Ureter (tissue), 1 donor: ENCODE measurements at places on chromosomes 11 and 22. TPM values are rescaled to one million over a fixed set of nuclear protein-coding genes. Genes with fewer than 3 reads are reported as not detected.

Gene OR5B21
- not detected for total RNA-seq

Gene TMPRSS13
- 1.9 TPM for total RNA-seq

Gene C11orf65
- total RNA-seq = 1.5 TPM

Gene RASL10A
- total RNA-seq = 5.3 TPM

Gene MAP6
- total RNA-seq = 13.5 TPM

Gene AIFM3
- 15.4 TPM for total RNA-seq

Gene SLC15A3
- total RNA-seq = 32.3 TPM

Gene LRRC74B
- not detected for total RNA-seq

Gene POU2AF1
- 21.7 TPM for total RNA-seq

DNA sequence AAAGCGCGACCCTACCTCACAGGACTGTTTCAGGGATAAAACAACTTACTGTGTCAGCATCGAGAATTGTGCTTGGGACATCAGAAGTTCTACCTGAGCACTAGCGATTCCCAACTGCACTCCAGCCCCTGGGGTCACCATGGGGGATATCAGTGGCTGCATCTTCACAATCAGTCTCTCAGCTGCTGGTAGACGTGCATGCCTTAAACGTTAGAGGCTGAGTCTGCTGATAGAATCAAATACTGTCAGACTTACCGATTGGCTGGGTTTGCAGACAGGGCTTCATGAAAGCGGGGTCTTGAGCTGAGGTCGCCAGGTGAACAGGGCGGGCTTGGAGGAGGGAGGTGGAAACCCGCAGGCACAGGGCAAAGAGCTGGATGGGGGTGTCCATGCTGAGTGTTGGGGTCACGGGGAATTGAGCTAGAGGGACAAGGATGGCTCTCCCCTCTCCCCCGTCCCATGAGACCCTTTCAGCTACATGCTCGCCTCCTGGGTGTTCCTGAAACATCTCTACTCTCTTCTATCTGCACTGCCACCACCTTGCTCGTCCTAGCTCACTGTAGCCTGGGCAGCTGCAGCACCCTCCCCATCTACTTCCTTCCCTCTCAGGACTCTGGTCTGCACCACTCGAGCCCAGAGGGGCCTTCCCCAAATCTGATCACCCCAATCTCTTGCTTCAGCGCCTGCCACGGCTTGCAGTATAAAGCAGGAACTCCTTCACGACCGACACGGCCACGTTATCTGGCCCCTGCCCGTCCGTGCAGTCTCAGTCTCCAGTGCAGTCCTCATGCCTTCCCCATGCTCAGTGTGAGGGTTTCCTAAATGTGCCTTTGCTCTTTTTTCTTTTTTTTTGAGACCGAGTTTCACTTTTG lies 43.5 kb downstream of the ST14 start:
- no peak for DNase-seq

GRCh38 chr11:61639816-61640443 lies 40.3 kb upstream of the DAGLA start:
- DNase-seq = no peak

DNA sequence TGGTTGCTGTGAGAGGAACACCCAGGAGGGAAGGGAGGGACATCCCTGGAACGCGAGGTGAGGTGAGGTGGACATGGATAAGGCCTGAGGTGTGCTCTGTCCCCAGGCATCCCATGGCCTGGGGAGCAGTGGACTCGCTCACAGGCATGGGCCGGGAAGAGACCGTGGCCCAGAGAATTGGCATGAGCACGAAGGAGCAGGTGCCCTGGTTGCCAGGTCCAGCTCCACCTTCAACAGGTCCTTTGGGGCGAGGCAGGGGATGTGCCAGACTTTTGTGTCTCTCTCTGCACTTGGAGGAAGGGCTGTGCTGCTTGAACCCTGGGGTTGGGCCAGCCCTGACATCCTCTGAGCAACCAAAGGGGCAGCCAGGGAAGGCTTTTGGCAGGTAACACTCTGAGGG lies 21.5 kb downstream of the MUC6 start:
- DNase-seq = no peak

- DNase-seq = no peak
Observed at GRCh38 chr11:37371346-37371970, 773.4 kb upstream of the RAG2 start.

- no peak for DNase-seq
Observed at GRCh38 chr22:24426436-24426835, 963 bp upstream of the ADORA2A start.

- no peak for DNase-seq
Observed at GRCh38 chr11:122627745-122628144, 27.8 kb upstream of the UBASH3B start.

GRCh38 chr11:113518716-113519495 lies 43.7 kb upstream of the DRD2 start:
- DNase-seq = peak; percentile 0

DNA sequence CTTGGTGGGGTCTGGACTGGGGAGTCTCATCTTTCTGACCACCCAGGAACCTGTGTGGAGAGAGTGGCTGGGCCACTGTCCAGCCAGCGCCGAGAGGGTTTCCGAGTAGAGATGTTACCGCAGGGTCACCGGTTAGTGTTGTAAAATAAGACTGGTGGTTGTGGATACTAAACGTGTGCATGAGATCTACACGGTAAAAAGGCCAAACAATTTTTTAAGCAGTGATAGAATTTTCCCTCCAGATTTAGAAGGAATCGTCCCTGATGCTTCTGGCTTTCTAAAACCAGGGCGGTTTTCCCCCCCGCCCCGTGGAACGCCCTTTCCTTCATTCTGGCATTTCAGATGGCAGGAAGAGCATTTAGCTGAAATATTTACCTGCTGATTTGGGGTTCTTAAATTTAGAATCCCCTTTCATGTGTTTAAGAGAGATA lies 72.6 kb upstream of the PPARA start:
- no peak for DNase-seq

DNA sequence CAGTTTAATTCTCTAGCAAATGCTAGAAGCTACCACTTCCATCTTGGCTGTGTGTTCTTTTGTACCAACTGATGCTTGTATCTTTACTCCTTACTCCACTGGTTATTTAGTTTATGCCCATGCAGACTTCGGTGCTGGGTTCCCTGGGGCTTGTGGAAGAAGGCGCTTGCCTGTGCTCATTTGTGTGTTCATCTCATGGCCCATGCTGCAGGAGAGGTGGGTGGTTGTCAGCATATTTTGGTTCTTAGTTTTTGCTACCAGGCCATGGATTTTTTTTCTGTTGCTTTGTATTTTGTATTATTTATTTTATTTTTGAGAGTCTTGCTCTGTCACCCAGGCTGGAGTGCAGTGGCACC lies 22.4 kb downstream of the MICAL2 start:
- no peak for DNase-seq

DNA sequence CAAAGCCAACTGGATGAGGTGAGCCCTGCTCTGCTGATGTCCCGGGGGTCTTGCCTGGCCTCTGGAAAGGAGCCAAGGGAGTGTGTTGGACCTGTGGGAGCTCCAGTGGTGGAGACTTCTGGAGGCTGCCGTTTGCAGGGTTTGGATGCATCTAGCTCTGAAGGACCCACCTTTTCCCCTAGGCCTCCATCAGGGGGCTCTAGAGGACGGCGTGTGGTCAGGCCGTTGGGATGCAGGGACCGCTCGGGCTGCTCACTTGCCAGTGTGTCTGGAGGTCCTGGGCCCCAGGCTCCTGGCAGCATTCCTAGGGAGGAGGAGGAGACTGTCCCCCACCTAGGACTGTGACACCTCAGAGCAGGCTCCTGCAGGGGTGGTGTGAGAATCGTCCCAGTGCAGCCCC lies 58.3 kb downstream of the PRDM11 start:
- DNase-seq = no peak

- DNase-seq = no peak
Observed at GRCh38 chr11:133399855-133400625, 132.3 kb downstream of the OPCML start.

GRCh38 chr11:42555190-42555589 lies 756.6 kb upstream of the API5 start:
- DNase-seq = no peak

GRCh38 chr11:133821776-133822175 lies 23.5 kb downstream of the SPATA19 start:
- DNase-seq = peak; percentile 66

DNA sequence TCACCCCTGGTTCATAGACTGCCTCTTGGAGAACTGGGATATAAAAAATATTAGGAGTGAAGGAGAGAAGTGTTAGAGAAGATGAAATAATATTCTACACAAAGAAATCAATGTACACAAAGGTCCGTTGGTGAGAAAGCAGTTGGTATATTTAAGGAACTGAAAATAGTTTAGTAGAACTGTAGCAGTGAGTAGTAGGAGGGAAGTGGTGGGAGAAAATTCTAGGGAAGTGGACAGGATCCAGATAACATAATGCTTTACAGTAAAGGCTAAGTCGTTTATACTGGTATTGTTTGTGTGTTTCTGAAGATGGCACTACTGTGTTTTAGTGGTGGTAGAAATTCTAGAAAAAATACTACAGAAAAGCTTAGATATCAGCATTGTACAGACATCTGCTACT lies 120.8 kb upstream of the CHORDC1 start:
- no peak for DNase-seq

GRCh38 chr11:12114193-12115033 lies 4.0 kb downstream of the MICAL2 start:
- no peak for DNase-seq

DNA sequence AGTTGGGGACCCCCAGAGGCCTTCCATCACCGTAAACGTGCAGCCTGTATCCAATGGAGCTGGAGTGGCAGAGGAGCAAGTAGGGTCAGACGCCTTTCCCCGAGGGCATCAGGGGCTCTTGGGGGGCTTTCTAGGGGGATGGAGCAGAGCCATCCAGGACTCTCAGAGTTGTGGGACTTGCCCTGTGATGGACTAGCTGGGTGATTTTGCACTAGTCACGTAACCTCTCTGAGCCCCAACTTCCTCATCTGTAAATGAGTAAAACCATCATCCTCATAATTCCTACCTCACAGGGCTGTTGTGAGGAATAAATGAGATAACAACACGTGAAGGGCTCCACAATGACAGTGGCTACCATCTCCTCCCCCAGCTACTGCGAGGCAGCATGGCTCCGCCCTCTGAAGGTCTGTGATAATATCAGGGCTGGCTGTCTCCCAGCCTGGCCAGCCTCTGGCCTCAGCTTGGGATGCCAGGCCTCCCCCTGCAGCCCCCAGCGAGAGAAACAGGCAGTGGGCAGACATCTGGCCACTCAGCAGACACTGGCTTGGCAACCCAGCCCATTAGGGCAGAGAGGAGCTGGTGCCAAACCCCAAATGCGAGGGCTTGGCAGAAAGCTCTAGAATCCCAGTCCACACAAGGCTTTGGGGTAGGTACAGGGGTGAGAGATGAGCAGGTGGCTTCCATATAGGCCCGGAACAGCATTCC lies 6.7 kb downstream of the USP2 start:
- DNase-seq = no peak

DNA sequence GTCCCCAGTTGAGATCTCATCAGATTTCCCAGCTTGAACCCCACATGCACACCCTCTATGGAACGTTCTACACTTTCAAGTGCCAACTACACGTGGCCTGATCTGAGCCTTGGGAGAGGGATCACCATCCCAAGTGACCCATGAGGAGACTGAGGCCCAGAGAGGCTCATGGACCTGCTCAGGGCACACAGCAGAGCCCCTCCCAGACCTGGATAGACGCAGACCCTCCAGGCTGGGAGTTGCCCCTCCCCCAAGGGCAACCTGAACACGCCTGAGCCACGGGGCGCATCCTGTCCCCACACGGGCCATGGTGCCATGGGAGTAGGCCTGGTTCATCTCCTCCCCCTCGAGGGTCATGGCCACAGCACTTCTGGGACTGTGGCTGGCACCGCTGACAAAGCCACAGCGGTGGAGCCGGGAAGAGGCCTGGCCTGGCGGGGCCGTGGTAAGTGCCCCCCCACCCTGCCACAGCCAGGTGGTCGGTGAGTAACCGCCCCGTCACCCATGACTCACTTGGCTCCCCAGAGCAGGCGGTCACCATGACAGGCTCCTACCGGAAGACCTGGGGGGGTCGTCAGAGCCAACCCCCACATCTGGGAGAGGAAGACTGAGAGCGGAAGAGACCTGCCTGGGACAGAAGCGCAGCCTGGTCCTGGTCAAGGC lies 8.1 kb downstream of the WNT7B start:
- DNase-seq = no peak

- DNase-seq = no peak
Observed at GRCh38 chr11:99199341-99199740, 178.6 kb downstream of the CNTN5 start.

DNA sequence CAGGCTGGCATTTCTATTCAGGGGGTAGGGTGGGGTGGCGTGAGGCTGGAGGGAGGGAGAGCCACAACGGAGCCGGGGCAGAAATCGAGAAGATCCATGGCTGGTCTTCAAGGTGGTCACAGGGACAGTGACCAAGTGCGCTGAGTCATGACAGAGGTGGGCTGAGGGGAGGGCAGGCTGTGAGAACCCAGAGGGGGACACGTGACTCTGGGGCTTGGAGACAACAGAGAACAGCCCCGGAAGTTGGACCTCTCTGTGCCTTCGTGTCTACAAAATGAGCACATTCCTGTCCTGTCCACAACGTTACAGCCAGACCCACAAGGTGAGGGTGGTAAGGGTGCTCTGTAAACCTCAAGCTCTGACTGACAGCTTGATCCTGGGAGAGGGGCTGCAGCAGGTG lies 35.1 kb upstream of the ARFGAP3 start:
- DNase-seq = no peak

GRCh38 chr11:44946263-44946662 lies 4.4 kb downstream of the TP53I11 start:
- peak; percentile 52 for DNase-seq

DNA sequence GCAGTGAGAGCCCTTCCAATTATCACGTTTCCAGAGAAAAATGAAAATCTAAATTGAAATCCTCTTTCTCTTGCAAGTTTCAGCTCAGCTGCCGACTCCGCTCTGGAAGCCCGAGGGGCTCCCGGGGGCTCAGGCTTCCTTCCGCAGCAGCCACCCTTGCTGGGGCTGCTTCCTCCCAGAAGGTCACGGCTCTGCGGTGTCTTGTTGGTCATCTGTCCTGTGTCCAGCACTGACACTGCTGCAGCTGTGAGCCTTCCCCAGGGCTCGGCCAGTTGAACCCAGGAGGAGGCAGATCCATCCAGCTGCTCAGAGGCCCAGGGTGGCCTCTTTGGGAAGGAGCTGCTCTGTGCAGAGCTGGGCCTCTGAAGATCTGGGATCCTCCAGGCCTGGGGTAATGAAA lies 1337.2 kb downstream of the TBC1D22A start:
- no peak for DNase-seq

- no peak for DNase-seq
Observed at GRCh38 chr22:35436421-35436820, 36.5 kb downstream of the MCM5 start.

- DNase-seq = no peak
Observed at GRCh38 chr11:13629779-13630178, 38.7 kb upstream of the FAR1 start.

DNA sequence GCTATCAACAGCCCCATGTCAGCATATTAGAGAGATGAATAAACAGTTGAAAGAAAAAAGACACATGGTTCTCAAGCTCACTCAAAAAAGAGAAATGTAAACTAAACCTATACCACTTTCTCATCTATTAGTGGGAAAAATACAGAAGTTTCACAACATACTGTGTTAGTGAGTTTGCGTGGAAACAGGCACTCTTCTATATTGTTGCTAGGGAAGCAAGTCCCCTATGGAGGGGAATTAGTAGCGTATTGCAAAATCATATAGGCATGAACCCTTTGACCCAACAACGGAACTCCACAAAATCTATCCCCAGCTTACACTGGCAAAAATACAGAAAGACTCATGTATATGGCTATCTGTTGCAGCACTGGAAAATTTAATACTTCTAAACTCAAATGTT lies 14.2 kb upstream of the RFPL2 start:
- no peak for DNase-seq
